PC-3 (cell line): ENCODE measurements at places on chromosomes 1 and 21.
A peak's percentile ranks its signal among the peaks of the same experiment; 100 is the strongest.

- DNase-seq: no peak
Measured at GRCh38 chr1:178092878-178093493, 918 bp upstream of the RASAL2 start.

DNA sequence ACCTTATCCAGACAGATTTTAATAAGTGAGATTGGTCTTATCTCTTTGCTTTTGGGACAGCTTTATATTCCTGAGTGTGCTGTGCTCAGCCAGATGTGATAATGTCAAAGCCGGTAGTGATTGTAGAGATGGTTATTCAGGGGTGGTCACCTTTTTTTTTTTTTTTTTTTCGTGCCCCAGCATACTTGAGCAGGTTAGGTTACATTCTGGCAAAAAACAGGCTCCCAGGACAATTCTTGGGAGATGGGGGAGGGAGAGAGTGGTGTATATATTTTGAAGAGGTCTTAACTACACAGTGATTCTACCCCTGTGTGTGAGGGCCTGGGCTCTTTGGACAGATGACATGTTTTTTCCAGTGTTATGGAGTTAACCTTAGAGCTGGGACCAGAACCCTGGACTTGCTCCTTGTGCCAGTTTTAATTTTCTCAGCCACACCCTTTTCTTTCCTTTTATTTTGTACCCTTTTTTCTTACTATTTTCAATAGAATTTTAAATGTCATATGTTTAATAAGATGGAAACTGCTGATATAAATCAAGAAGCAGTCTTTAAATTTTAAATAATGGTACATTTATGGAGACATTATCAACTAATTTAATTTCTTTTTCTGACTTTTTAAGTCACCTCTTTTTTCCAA lies 88.4 kb downstream of the DYRK1A start:
- DNase-seq: no peak

GRCh38 chr1:89557445-89557825 lies 32.8 kb downstream of the LRRC8B start:
- no peak for DNase-seq

DNA sequence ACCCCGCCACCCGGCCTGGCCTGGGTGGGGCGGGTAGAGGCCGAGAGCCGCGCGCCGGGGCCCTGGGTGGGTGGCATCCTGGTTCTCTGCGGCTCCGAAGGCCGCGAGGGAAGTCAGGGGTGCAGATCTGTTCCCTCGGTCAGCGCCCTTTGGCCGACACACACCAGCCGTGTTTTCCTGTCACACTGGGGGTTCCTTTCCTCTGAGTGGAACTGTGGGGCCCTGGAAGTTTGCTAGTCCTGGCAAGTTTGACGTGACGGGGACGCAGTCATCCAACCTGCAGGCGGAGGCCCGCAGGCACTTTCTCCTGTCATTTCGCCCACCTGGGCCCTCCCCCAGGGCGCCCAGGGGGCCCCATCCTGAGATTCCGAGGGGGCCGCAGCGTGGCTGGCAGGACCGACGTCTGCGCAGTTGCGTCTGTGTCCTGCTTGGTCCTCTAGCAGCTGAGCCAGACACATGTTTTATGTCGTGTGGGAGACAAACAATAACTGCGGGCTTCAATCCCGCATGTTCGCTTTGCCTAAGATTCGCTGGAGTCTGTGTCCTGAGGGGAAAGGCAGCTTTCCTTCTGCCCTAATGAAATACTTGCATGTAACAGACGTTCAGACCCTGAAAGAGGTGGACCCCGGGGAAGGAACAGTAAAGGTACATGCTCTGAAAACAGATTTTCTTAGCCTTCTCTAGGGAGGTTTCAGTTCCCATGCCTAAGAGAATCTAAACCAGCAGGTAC lies 1.5 kb downstream of the FAM163A start:
- DNase-seq: no peak

DNA sequence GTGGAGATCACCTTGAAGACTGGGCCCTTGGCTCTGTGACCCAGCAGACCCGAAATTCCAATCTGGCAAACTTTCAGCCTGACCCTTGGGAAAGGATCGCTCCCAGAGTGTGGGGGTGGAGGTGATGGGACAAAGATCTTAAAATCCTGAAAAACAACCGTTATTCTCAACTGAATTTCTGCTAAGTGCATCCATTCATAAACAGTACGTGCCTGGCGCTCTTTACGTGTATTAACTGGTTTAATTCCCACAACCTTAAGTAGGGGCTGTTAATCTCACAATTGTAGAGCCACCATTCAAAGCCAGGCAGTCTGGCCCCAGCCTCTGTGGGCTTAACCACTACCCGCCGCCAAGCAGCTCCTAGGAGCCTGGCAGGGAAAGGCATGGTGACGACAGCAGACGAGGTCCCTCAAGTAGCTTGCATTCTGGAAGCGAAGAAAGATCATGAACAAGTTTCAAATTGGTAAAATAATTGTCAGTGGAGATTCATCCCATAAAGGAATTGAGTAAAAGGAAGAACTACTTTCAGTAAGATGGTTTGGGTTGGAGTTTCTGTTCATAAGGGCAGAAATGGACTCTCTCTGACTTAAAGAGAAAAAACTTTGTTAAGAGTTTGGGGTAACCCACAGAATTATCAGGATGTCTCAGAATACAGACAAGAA lies 11.4 kb upstream of the RGS16 start:
- no peak for DNase-seq

DNA sequence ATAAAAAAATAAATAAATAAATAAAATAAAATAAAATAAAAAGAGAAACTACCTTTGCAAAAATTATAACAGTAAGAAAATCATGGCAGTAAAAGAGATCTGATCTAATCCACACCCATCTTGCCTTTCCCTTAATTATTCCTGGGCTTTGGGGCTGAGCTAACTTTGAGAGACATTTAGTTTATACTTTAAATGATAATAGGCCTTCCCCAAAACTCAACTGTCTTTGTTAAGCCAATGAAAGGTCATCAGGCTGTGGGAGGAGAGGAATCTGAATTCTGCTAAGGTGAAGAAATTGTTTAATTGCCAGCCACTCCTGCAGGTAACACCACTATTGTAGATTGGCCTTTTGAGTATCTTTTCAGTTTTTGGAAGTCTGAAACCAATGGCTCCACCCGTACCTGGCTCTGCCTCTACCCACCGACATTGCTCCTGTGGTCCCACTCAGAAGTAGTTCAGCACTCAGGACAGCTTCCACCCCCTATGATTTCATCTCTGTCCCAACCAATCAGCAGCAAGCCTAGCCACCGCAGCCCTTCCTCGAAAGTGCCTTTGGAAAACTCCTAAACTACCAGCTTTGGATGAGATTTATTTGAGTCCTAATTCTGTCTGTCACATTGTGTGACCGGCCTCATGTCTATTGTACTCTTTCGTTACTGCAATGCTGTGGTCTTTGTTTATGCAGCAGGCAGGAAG lies 23.0 kb upstream of the PNRC2 start:
- DNase-seq: no peak

GRCh38 chr1:115239426-115239825 lies 98.6 kb downstream of the NGF start:
- no peak for DNase-seq

- no peak for DNase-seq
Measured at GRCh38 chr1:48495911-48496310, 23.9 kb upstream of the SPATA6 start.

DNA sequence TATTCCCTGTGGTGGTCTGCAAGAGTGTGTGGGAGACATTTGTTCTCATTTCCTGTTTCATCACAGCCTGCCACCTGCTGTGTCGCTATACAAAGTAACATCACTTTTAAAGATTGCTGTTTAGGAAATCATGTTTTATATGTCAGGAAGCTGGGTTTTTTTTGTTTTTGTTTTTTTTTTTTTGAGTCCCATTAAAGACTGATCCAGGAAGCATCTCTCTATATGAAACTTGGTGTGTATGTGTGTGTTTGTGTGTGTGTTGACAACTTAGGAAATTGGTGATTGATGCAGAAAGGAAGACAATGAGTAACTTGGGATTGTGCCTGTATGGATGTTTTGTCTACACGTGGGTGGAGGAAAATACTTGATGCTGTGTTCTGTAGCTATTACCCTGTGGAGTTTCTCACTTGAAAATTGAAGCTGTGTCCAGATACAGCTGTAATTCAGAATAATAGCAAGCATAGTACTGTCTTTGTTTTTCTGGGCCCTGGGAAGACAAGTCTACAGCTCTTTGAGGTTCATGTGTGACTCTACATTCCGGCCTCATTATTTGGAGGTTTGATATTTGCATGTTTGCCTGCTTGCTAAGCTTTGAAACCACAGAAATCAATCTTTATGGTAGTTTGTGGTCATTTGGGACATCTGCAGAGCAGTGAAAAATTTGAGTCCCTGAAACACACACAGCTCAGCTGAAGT lies 47.9 kb downstream of the LAMC1 start:
- DNase-seq: peak; percentile 69

DNA sequence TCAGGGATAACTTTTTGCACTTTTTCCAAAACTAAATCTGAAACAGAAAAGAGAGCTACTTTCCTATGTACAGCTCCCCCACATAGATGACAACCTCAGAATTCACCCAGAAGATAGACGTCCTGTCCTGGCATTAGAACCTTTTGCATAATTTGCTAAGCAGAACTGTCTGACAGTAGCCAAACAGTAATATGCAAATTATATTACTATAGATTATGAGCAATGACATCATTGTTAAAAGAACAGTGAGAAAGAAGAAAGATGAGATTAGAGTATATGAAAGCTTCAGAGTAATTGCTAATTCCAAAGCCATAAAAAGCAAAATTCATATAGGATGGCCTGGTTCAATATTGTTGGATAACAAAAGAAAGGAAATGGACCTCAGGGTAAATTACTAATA lies 43.7 kb downstream of the SLC44A5 start:
- DNase-seq: no peak

GRCh38 chr1:66769512-66770229 lies 17.4 kb downstream of the DYNLT5 start:
- no peak for DNase-seq

DNA sequence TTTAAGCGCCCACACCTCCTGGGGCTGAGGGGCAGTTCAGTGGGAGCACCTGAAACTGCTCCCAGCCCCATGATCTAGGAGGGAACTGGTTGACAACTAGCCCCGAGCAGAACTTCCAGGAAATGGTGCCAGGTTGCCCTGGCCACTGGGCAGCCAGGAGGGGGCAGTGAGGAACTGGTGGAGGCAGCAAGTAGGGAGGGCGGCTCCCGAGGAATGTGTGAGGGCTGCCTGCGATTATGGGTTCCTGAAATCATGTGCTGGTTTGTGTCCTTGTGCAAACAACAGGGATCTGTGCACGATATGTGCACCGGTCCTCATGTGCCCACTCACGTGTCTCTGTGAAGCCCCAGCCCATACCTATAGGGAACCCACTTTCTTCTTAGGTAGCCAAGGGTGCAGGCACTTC lies 9.9 kb downstream of the GPR3 start:
- DNase-seq: peak; percentile 53

DNA sequence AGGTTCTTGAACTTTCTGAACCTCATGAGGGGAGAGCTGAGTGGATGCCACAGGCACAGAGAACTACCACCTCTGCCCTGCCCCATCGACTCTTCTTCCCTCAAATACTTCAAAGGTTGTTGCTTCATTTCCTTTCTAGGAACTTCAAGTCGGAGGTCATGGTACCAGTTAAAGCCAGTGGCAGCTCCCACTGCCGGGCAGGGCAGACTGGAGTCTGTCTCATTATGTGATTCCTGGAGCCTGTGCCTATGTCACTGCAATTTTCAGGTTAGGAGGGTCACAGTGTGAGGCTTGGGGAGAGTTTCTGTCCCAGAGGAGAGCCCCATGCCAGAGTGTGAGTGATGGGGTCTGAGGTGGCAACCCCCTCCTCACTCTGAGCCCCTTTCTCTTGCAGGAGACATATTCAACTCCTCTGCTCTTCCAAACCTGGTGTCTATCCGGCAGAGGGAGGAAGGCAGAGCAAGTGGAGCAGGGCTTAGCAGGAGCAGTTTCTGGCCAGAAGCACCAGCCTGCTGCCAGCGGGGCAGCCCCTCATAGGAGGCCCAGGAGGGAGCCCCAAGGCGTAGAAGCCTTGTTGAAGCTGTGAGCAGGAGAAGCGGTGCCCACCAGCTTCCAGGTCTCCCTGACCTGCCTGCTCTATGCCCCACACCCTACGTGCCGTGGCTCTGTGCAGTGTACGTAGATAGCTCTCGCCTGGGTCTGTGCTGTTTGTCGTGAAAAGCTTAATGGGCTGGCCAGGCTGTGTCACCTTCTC lies 29.3 kb downstream of the CAMK1G start:
- DNase-seq: no peak

DNA sequence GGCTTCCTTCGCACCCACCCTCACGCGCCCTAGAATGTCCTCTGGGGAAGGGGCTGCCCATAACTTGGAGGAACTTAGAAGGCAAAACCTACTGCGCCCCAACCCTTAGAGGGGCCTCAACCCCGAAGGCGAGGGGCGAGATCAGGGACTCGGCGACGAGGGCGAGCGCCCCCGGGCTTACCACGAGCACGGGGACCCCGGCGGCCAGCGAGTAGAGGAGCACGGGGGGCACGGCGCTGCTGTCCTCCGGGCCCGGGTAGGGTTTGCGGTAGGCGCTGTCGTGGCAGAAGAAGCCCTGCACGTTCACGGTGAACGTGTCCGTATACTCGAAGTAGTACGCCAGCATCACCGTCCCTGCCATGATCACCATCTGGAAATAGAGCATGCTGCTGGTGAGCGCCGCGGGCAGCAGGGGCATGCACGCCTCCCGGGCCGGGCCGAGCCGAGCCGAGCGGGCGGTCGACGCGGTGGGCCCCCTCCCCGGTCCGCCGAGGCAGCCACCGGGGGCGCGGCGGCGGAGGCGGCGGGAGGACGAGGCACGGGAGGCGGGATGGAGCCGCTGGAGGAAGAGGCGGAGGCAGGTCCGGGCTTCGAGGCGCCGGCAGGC lies 304 bp downstream of the PLPPR5 start:
- no peak for DNase-seq

DNA sequence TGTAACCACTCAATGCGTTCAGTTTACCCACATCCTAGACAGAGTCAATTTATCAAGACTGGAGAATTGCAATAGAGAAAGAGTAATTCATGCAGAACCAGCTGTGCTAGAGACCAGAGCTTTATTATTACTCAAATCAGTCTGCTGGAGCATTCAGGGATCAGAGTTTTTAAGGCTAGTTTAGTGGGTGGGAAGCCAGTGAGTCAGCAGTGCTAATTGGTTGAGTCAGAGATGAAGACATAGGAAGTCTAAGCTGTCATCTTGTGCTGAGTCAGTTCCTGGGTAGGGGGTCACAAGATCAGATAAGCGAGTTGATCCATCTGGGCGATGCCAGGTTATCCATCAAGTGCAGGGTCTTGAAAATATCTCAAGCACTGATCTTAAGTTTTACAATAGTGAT lies 499.6 kb downstream of the MRPL39 start:
- peak; percentile 73 for DNase-seq

- no peak for DNase-seq
Measured at GRCh38 chr1:42140191-42140590, 13.0 kb upstream of the GUCA2B start.

GRCh38 chr1:109482242-109482641 lies 1.5 kb upstream of the ATXN7L2 start:
- DNase-seq: no peak

GRCh38 chr1:64223329-64224151 lies 20.1 kb downstream of the UBE2U start:
- peak; percentile 87 for DNase-seq
